WTC11 (cell line): ENCODE measurements at places on chromosomes 2 and 18.

GRCh38 chr2:208311954-208312353, 45.9 kb downstream of the PIKFYVE start:
- DNase-seq, result no peak

- DNase-seq, result peak; percentile 59
Observed at GRCh38 chr2:227406177-227407031, 18.7 kb upstream of the SCYGR1 start.

- no peak for DNase-seq
Observed at GRCh38 chr2:31739161-31739560, 158.4 kb upstream of the SRD5A2 start.

DNA sequence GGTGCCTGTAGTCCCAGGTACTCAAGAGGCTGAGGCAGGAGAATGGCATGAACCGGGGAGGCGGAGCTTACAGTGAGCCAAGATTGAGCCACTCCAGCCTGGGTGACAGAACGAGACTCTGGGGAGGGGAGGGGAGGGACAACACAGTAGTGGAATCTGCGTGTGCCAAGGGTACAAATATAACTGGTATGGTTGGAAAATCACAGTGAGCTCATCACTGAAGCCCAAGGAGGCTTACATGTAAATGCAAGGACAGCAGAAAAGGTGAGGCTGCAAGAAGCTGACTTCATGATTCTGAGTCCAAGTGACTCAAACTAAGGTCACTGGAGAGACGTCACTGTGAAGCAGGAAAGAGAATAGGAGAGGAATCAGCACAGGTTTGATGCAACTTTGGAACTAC, 9.2 kb downstream of the SEPTIN10 start:
- DNase-seq, result no peak

GRCh38 chr2:17051538-17051937, 385.9 kb upstream of the CYRIA start:
- DNase-seq, result no peak

- DNase-seq, result no peak
Observed at GRCh38 chr2:119836455-119837142, 76.9 kb downstream of the PTPN4 start.

DNA sequence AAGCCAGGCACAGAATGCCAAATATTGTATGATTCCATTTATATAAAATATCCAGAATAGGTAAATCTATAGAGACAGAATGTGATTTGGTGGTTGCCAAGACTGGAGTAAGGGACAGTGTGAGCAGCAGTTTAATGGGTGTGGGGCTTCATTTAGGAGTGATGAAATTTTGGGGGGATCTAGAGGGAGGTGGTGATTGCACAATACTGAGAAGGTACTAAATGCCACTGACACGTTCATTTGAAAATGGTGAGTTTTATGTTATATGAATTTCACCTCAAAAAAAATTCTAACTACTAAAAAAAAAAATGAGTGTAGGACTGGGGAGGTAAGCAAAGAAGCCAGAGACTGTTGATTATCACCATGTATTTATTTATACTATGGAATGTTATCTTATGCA, 974.5 kb upstream of the ZEB2 start:
- DNase-seq, result no peak

GRCh38 chr18:48896875-48897511, 53.8 kb downstream of the SMAD7 start:
- DNase-seq, result peak; percentile 71

GRCh38 chr2:70816726-70817125, 3.7 kb downstream of the CLEC4F start:
- no peak for DNase-seq

GRCh38 chr2:60306267-60306861, 247.1 kb downstream of the BCL11A start:
- no peak for DNase-seq

GRCh38 chr2:40352703-40353099, 99.2 kb downstream of the SLC8A1 start:
- DNase-seq, result no peak

DNA sequence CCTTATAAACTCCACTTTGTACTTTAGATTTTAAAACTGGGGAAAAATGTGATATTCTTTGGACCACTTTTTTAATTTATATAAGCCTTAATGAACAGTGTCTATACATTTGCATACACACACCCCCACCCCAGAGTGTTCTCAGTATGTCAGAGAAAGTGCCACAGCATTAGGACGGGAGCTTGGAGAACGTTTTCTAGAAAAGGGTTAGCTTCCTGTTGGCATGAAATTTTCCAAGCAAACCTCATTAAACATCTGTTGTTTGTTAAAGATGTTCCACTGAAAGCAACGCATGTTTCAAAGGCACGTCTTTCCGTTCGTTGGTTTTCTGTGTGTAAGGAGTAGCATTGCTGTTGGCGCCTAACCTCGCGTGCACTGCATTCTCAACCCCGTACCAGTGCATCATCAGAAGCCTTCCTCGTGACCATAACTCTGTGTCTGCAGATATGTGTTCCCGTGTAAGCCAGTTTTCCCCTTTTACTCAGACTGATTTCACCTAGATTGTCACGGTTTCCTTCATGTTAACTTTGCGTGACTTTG, 228.5 kb downstream of the ALPK2 start:
- no peak for DNase-seq

GRCh38 chr2:100865816-100866460, 46.0 kb downstream of the NPAS2 start:
- DNase-seq, result no peak

DNA sequence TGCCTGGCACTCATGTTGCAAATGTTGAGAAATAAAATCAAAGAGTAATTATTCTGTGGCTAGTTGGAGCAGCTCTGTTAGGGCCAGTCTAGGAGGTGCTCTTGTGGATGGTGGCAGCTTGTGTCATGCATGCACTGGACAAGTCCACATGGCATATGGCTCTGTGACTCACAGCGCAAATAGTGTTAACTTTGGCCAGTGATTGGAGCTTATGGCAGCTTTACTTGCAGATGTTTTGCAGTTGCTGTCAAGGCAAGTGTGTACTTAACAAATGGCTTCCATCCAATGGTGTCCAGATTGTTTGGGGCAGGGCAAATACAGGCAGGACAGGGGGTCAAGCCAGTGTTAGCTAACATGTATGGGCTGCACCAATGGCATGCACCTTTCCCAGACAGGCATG, 26.1 kb upstream of the TMX3 start:
- DNase-seq, result no peak
